Skin of body (tissue), 3 donors: ENCODE measurements at places on chromosomes 4 and X.

DNA sequence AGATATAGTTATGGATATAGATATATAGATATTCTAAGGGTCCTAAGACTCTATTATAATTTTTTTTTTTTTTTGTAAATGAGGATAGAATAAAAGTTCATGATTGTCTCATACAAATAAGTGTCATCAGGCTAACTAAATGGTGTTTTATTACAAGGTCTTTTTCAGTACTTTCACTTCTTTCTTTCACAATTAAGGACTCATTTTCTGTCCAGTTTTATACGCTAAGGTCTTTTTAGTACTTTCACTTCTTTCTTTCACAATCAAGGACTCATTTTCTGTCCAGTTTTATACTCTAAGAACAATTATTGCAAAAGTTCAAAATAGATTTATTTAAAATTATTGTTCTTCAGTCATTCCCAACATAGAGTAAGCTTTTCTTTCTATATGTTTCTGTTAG, 32.7 kb downstream of the RUFY3 start:
- no peak for DNase-seq

DNA sequence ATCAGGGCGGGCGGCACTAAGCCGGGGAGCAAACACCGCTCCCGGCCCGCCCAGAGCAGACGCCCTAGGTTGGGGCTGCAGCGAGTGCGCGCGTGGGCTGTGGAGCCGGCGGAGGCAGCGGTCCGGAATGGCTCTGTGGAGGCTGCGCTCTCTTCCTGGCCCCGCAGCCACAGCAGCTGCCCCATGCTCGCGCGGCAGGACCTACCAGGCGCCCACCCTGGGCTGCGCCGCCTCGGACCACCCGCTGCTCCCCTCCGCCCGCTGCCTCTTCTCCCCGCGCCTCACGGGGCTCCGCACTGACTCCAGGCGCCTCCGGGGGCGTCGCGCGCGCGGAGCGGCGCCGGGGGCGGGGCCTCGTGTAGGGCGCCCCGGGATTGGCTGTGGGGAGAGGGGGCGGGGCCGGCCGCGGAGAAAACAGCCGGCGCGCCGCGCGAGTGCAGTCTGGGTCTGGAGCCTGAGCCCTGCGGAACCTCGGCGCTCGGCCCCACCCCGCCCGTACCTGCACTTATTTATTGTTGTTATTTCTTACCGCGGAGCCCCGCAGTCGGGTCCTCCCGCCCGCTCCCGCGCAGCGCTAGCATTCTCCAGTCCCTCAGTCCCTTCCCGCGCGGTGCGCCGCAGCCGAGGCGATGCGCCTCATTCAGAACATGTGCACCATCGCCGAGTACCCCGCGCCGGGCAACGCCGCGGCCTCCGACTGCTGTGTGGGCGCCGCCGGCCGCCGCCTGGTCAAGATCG, at the start of gene RASL11B:
Gene RASL11B, plus strand, starts transcription at position 439 of the 738 bp plus-strand sequence. Its CDS starts 191 bp downstream, at position 630.
- peak; percentile 74 for DNase-seq

DNA sequence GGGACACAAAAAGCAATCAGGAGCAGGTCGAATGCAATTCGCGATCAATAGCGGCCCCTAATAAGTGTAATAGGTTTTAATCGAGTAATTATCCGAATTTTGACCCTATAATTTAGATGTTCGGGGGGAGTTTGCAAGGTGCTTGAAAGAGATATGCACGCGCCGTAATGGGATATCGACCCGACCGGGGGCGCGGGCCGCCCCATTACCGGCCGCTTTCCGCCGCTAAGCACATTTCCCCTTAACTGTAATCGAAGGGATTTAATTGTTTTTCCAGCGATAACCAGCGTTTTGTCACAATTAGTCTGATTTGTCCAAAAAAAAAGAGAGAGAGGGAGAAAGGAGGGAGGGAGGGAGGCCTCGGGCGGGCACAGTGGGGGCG, 997 bp downstream of the NKX1-1 start:
- no peak for DNase-seq

GRCh38 chr4:78476108-78476704, 75.4 kb upstream of the ANXA3 start:
- DNase-seq, result no peak

DNA sequence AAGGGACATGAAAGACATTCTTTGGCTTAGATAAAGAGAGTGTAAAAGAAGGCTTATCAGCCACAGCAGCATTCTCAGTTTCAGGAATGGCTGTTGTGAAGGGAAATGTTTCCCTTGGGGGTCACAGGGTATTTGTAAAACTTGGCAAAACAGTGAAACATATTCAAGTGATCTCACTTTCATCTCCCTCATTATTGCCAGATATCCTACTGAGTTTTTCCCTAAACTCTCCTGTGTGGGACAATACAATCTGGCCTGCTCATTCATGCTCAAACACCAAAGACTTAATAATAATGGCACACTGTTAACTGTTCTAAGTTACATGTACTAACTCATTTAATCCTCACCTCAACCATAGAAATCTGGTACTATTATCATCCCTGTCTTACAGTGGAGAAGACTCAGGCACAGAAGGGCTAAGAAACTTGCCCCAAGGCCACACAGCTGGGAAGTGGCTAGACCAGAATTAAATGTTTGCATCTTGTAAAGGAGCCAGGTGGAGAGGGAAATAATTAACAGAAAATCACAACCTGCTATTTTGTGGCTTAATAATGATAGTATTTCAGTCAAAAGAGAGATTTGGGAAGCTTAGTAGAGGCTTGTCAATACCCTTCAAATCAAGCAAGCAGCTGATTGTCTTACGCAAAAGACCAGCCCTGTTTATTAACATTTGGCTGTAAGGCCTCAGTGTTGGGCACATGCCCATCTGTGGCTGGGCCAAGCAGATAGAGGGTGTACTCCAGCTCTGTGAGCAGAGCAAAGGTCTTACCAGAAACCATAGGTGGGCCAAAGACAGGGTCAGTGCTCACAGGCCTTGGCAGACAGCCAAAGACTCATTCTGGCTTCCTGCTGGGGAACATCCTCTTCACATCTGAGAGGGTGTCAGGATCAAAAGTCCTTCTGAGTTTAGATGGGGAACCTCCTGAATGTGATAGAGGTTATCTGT, 17.3 kb downstream of the SMPX start:
- no peak for DNase-seq

- DNase-seq, result peak; percentile 26
Measured at GRCh38 chrX:93741811-93742210, 67.8 kb downstream of the FAM133A start.

- DNase-seq, result no peak
Measured at GRCh38 chrX:2318371-2318770, 182.4 kb downstream of the DHRSX start.

- DNase-seq, result no peak
Measured at GRCh38 chr4:100605144-100605543, 87.3 kb upstream of the EMCN start.

DNA sequence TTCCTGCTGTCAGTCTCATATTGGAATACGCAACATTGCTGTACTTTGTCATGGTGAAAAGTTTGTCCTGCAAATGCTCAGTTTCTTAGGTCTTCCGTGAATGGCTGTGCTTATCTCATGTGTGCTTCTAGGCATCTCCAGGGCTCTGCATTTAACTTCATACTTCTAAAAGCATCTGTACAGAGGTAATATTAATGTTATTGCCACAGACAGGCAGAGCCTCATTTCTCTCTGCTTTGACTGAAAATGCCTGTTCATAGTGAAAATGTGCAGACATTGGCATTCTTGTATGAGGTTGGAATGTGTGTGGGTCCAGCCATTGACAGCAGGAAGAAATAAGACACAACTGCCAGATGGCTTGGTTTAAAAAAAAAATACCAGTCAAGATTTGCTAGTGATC, 140.1 kb upstream of the TTC29 start:
- DNase-seq, result no peak

DNA sequence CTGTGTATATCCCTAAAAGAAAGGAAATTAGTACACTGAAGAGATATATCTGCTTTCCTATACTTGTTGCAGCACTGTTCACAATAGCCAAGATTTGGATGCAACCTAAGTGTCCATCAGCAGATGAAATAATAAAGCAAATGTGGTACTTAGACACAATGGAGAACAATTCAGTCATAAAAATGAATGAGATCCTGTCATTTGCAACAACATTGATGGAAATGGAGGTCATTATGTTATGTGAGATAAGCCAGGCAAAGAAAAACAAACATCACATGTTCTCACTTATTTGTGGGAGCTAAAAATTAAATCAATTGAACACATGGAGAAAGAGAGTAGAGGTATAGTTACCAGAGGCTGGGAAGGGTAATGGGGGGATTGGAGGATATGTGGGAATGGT, 611.9 kb downstream of the STPG2 start:
- no peak for DNase-seq

GRCh38 chr4:84568496-84568895, 14.4 kb upstream of the CDS1 start:
- DNase-seq, result no peak

- DNase-seq, result peak; percentile 27
Measured at GRCh38 chrX:72317139-72317538, 11.4 kb upstream of the CITED1 start.

DNA sequence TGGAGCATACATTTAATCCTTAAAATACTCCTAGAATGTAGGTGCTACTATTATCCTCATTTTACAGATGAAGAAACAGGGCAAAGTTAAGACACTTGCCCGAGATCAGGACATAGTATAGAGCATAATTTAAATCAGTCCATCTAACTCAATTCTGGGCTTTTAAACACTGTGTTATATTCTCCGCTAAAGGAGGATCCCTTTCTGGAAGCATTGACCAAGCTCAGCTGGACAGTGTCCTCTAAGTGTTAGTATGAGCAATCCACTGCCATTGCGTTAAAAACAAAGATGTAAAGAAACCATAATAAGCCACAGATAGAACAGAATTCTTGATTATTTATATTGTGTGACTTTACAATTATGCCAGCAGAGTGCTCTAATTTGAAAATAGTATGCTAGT, 207.0 kb downstream of the ARHGAP24 start:
- no peak for DNase-seq

GRCh38 chr4:87067124-87067885, 132.5 kb downstream of the AFF1 start:
- DNase-seq, result peak; percentile 46

GRCh38 chr4:147620315-147620714, 3.1 kb downstream of the TMEM184C start:
- DNase-seq, result no peak

GRCh38 chr4:102299354-102300107, 45.8 kb downstream of the SLC39A8 start:
- DNase-seq, result peak; percentile 7

- no peak for DNase-seq
Measured at GRCh38 chrX:6307156-6307555, 78.5 kb upstream of the NLGN4X start.

GRCh38 chr4:27442146-27442545, 581.5 kb downstream of the STIM2 start:
- no peak for DNase-seq

DNA sequence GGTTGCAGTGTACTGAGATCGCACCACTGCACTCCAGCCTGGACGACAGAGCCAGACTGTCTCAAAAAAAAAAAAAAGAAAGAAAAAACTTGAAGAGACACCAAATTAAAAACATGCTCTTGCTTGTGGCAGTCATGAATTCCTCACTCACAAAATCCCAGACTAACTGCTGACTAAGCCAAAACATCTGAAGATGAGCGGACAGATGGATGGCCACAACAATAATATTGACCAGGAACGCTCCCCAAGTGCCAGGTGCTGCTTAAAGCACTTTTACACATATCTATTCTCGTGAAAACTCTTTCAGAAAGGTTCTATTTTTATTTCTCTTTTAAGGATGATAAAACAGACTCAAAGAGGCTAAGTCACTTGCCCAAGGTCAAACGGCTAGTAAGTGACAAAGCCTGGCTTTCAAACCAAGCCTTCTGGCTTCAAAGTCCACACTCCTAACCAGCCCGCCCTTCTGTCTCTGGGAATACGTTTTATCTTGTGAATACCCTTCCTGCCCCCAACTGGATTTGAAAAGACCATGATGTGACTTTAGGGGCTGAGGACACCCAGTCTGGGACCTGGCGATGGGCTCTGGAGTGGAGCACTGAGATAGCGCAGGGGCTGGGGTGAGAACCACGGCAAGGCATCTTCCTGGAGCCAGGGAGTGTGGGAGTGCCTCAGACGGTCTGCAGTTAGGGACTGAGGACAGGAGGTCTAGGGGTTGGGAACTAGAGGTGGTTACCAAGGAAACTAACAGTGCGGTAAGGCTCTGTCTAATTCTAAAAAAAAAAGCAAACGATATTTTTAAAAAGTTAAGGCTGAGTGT, 9.5 kb upstream of the CXCR3 start:
- no peak for DNase-seq

DNA sequence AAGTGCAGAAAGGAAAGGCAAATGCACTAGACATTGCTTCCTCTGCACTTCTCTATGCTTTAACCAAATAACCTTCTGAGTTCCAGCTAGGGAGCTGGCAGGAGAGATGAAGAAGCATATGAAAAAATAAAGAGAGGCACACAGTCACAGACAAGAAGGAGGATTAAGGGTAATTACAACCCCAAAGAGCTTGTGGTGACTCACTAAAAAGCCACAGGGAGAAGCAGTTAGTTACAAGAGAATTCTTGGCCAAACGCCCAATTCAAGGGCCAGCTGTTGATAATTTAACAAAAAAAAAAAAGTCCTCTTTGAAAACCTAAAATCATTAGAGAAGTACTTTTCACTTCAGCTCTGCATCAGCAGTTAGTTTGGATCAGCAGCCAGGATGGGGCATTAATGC, 478.0 kb downstream of the KCNIP4 start:
- DNase-seq, result no peak

- no peak for DNase-seq
Measured at GRCh38 chrX:136126872-136127406, 20.4 kb upstream of the FHL1 start.

- DNase-seq, result no peak
Measured at GRCh38 chr4:146032234-146032860, 93.7 kb upstream of the ZNF827 start.

GRCh38 chrX:108245462-108245861, 153.9 kb downstream of the ATG4A start:
- DNase-seq, result no peak

- DNase-seq, result no peak
Measured at GRCh38 chr4:169253113-169253671, 17.6 kb downstream of the SH3RF1 start.

GRCh38 chr4:110265001-110265400, 66.6 kb upstream of the ELOVL6 start:
- DNase-seq, result no peak

DNA sequence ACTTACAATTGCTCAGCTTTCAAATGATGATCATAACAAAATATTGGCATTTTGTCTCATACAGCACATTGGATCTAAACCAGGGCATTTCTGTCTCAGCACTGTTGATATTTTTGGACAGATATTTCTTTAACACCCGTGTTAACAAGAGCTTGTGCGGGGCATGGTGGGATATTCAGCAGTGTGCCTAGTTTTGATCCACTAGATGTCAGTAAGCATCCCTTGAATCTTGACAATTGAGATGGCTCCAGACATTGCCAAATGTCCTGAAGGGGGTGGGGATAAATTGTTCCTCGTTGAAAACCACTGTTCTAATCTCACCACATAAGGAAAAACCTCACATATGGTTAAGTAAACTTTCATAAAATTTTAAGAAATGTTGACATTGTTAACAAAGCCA, 806.3 kb downstream of the STIM2 start:
- no peak for DNase-seq
